ENCODE measurements at places on chromosomes 12 and 14.

DNA sequence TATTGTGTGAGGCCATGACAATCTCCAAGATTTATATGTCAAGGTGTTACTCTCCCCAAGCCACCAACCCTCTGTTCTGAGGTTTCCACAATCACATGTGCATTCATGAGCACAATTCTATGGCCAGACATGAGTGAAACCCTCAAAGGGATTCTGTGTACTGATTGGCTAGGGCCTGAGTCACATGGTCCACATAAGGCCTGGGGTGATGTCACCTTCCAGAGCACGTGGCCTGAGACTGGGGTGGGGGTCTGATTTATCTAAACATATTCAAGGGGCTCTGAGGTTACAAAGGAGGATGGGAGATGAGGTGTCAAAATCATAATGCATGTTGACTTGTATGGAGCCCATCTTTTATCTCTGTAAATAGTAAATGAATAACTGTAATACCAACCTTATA is 1369.9 kb upstream of the TMEM132C start:
- no peak overlapping the region for H3K27ac ChIP-seq
- no peaks in the 10 kb centered on the region for H3K36me3 ChIP-seq
- DNase-seq, result no peak
- H3K4me3 ChIP-seq, result no peak overlapping the region
- no peaks in the 10 kb centered on the region for H3K27me3 ChIP-seq

- H3K27ac ChIP-seq, result no peak overlapping the region
- H3K36me3 ChIP-seq, result no peaks in the 10 kb centered on the region
- no peaks in the 10 kb centered on the region for H3K27me3 ChIP-seq
- no peak overlapping the region for H3K4me3 ChIP-seq
- DNase-seq, result no peak
Observed at GRCh38 chr14:106094654-106095189, 568.3 kb downstream of the TMEM121 start.

DNA sequence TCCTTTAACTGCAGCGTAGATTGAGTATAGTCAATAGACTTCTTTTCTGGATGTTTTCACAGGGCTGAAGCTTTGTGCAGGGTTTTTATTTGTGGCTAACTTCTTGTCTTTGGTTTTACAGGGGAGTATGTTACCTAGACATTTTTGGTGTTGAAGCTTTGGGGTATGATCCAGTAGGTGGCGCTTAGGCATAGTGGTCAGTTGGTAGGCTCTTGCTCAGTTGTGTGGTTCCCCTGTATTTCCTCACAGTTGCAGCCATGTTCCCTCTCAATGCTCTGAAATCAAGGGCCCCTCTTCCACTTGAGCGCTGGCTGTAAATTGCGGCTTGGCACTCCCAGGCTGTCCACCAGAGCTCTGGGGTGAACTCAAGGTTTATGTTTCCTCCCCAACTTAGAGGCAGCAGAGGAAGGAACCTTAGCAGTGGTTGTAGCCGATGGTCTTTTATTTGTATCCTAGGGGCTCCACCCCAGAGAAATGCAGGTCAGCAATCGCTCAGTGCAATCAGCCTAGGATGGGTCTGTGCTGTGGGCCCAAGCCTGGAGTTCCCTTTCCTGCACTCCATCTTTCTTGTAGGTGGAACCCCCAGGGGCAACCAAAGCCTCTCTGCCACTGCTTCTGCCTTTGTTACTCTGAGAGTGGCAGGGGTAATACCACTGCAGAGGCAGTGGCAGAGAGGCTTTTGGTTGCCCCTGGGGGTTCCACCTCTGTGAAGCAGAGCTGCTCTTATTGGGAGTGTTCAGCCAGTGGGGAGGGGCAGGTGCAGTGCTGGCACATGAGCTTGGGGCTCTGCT is 55.1 kb downstream of the CMAS start:
- no peaks in the 10 kb centered on the region for H3K27me3 ChIP-seq
- no peak overlapping the region for H3K4me3 ChIP-seq
- no peaks in the 10 kb centered on the region for H3K36me3 ChIP-seq

DNA sequence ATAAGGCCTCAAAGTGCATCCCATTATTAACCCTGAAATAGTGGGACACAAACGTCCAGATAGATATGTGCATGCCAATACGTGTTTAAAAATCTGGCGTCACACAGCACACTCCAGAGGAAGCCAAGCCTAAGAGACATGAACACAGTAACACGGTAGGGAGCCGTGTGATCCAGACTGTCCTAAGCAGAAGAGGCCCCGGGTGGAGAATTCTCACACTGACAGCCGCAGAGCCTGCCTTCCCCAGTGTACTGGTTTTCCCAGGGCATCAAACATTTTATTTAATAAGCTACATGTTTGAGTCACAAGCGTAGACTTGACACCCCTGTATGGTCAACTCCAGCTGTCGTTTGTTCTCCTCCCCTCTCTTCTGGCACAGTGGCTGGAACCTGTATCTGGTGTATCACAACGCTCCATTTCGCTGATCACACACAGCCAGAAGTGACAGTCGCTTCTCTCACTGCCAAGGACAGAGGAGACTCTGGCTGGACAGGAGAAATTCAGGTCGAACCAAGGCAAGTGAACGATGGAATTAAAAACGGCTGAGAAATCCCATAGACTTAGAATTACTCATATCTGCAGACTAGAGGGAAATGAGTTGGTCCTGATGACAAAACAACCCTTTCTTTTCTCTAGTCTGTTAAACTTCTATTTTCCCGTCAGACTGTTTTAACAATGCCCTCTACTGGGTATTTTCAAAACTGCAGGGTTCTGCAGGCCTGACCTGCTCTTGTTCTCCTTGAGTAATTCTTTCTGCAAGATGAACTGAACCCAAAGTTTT is 359.9 kb downstream of the RGS6 start:
- no peak for DNase-seq
- H3K27me3 ChIP-seq, result peaks cover 4% of the 10 kb centered on the region
- no peaks in the 10 kb centered on the region for H3K36me3 ChIP-seq

GRCh38 chr12:122116707-122117535 is 38.4 kb downstream of the MLXIP start:
- H3K27ac ChIP-seq, result no peak overlapping the region
- H3K4me3 ChIP-seq, result no peak overlapping the region
- no peak for DNase-seq
- H3K27me3 ChIP-seq, result no peaks in the 10 kb centered on the region

DNA sequence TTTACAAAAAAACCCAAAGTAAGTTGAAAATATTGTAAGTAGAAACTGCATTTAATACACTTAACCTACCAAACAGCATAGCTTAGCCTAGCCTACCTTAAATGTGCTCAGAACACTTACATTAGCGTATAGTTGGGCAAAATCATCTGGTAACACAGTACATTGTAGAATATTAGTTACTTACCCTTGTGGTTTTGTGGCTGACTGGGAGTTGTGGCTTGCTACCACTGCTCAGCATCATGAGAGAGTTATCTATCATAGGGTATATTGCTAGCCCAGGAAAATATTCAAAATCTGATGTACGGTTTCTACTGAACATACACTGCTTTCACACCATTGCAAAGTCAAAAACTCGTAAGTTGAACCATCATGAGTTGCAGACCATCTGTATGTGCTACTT is 141.7 kb upstream of the GARIN6 start:
- DNase-seq, result no peak
- H3K36me3 ChIP-seq, result no peaks in the 10 kb centered on the region
- H3K27me3 ChIP-seq, result no peaks in the 10 kb centered on the region
- H3K4me1 ChIP-seq, result no peaks in the 10 kb centered on the region

GRCh38 chr12:21825886-21826617 is 51.5 kb upstream of the KCNJ8 start:
- DNase-seq, result no peak
- no peak overlapping the region for H3K27ac ChIP-seq
- no peaks in the 10 kb centered on the region for H3K27me3 ChIP-seq
- peaks cover 4% of the 10 kb centered on the region for H3K4me1 ChIP-seq
- H3K36me3 ChIP-seq, result no peaks in the 10 kb centered on the region

GRCh38 chr12:51320695-51321320 is 3.2 kb downstream of the BIN2 start:
- H3K27ac ChIP-seq, result no peak overlapping the region
- no peak overlapping the region for H3K4me3 ChIP-seq
- no peaks in the 10 kb centered on the region for H3K36me3 ChIP-seq
- peak; percentile 10 for DNase-seq
- H3K27me3 ChIP-seq, result no peaks in the 10 kb centered on the region

GRCh38 chr12:11830307-11830801 is 180.9 kb downstream of the ETV6 start:
- peaks cover 2% of the 10 kb centered on the region for H3K36me3 ChIP-seq
- H3K4me3 ChIP-seq, result no peak overlapping the region
- H3K27ac ChIP-seq, result no peak overlapping the region
- H3K27me3 ChIP-seq, result no peaks in the 10 kb centered on the region
- DNase-seq, result no peak

- H3K27me3 ChIP-seq, result no peaks in the 10 kb centered on the region
- DNase-seq, result peak; percentile 82
- H3K4me3 ChIP-seq, result peak overlapping the region; percentile 65
- H3K27ac ChIP-seq, result no peak overlapping the region
- peaks cover 9% of the 10 kb centered on the region for H3K4me1 ChIP-seq
Observed at GRCh38 chr14:41609704-41610183, 3.1 kb downstream of the LRFN5 start.

- H3K36me3 ChIP-seq, result no peaks in the 10 kb centered on the region
- peaks cover 2% of the 10 kb centered on the region for H3K4me1 ChIP-seq
- H3K27me3 ChIP-seq, result peaks cover 10% of the 10 kb centered on the region
- no peak overlapping the region for H3K27ac ChIP-seq
- DNase-seq, result no peak
- no peak overlapping the region for H3K4me3 ChIP-seq
Observed at GRCh38 chr14:92385561-92385960, 62.6 kb downstream of the SLC24A4 start.

DNA sequence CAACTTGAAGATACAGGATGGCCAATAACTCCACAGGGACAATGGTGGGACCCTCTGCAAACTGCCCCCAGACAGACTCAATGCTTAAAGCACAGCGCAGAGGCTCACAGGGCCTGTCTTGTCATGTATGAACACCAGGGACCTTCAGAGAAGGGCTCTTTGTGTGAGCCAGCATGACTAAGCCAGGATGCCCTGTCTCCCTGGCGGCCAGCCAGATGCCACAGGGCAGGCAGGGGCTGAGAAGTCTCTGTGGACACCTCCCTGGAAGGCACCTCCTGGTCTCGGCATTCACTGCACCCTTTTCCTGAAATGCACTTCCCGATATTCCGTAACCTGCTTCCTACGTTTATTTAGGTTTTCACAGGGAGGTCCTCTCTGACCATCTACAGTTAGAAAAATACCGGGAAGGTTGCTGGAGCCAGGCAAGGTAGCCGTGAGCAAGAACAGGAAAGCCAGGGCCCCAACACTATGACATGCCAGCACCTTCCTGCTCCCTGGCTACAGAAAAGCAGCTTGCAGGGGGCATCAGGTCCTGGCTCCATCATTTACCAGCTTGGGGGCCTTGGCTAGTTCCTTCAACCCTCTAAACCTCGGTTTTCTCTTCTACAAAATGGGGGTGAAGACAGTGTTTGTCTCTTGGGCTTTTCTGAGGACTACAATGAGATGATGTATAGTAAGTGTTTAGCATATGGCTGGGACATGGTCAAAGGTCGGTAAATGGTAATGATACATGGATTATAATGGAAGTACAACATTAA is 65.0 kb downstream of the PITPNM2 start:
- no peak overlapping the region for H3K4me3 ChIP-seq
- H3K4me1 ChIP-seq, result peaks cover 31% of the 10 kb centered on the region
- no peak overlapping the region for H3K27ac ChIP-seq
- peak; percentile 46 for DNase-seq

GRCh38 chr14:101962503-101962874 is 1.9 kb upstream of the DYNC1H1 start:
- no peaks in the 10 kb centered on the region for H3K36me3 ChIP-seq
- no peaks in the 10 kb centered on the region for H3K27me3 ChIP-seq
- peak overlapping the region; percentile 86 for H3K27ac ChIP-seq
- H3K4me3 ChIP-seq, result peak overlapping the region; percentile 49

- no peaks in the 10 kb centered on the region for H3K36me3 ChIP-seq
- H3K27me3 ChIP-seq, result peaks cover 58% of the 10 kb centered on the region
- no peak overlapping the region for H3K27ac ChIP-seq
- peaks cover 1% of the 10 kb centered on the region for H3K4me1 ChIP-seq
- DNase-seq, result no peak
Observed at GRCh38 chr12:4203772-4204376, 69.7 kb upstream of the CCND2 start.

GRCh38 chr12:13149411-13149810 is 45.9 kb upstream of the GSG1 start:
- DNase-seq, result no peak
- no peak overlapping the region for H3K4me3 ChIP-seq
- no peaks in the 10 kb centered on the region for H3K4me1 ChIP-seq

- H3K27me3 ChIP-seq, result no peaks in the 10 kb centered on the region
- H3K4me1 ChIP-seq, result peaks cover 7% of the 10 kb centered on the region
- H3K4me3 ChIP-seq, result peak overlapping the region; percentile 100
- H3K36me3 ChIP-seq, result peaks cover 33% of the 10 kb centered on the region
Observed at GRCh38 chr14:22598896-22599244, 770 bp downstream of the ABHD4 start.

DNA sequence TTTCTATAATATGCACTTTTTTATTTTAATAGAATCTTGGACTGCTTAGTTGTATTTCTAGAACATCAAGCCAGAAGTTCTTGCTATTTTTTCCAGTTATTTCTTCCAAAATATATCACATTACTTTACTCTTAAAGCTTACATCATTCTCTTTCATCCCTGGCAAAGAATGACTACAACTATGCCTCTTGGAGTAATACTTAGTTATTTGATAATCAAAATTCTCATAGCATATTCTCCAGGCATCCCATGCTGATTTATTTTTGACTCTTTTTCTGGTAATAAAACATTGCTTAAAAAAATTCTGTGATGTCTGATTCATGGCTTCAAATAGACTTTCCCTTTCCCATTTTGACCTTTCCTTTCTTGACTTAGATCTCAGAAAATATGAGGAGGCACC is 118.7 kb upstream of the TSPAN8 start:
- DNase-seq, result no peak
- no peak overlapping the region for H3K4me3 ChIP-seq
- no peak overlapping the region for H3K27ac ChIP-seq
- no peaks in the 10 kb centered on the region for H3K27me3 ChIP-seq
- H3K4me1 ChIP-seq, result no peaks in the 10 kb centered on the region
- H3K36me3 ChIP-seq, result no peaks in the 10 kb centered on the region

GRCh38 chr14:61329478-61330051 is 8.2 kb downstream of the PRKCH start:
- H3K4me1 ChIP-seq, result no peaks in the 10 kb centered on the region
- no peak for DNase-seq
- H3K27me3 ChIP-seq, result no peaks in the 10 kb centered on the region
- no peak overlapping the region for H3K4me3 ChIP-seq

DNA sequence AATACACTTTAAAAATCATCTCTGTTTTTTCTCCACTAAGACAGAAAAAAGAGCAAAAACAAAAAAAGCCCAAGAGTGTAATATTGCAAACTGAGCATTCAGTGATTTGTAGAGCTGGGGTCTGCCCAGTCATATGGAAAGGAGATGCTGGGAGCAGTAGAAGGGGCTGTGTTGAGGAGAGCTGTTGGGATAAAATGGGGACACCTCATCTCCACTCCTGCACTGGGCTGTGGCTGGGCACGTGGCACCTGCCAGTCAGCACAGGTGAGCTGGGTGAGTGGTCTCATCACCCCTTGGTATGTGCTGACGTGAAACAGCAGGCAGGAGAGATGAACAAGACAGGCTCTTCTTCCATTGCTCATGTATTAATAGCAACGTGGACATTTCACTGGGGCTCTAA is 217.4 kb downstream of the C12orf42 start:
- H3K4me3 ChIP-seq, result no peak overlapping the region
- H3K36me3 ChIP-seq, result no peaks in the 10 kb centered on the region
- H3K27me3 ChIP-seq, result no peaks in the 10 kb centered on the region
- H3K27ac ChIP-seq, result no peak overlapping the region
- DNase-seq, result no peak
- no peaks in the 10 kb centered on the region for H3K4me1 ChIP-seq

- H3K4me3 ChIP-seq, result no peak overlapping the region
- H3K36me3 ChIP-seq, result no peaks in the 10 kb centered on the region
Observed at GRCh38 chr14:85333313-85333712, 196.6 kb upstream of the FLRT2 start.

- H3K27me3 ChIP-seq, result no peaks in the 10 kb centered on the region
- no peak for DNase-seq
- no peak overlapping the region for H3K4me3 ChIP-seq
Observed at GRCh38 chr14:71327691-71328090, 420.4 kb downstream of the PCNX1 start.
